ENCODE measurements at places on chromosomes 2 and 18.

DNA sequence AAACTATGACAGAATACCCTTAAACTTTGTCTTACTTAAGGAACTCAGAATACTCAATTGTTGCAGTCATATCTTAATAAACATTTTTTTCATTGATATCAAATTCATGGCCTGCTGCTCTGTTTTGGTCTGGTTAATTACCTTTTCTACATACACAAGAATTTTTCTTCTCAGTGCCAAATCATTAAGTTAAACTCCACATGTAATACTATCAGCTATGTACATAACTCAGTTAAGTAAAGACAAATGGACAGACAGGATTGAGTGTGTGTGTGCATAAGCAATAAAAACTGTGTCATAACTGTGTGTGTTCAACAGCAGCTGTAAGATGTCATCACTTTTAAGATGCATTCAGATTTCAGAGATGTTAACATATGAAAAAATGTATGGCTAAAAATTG, 34.4 kb downstream of the VRK2 start:
- DNase-seq, result peak; percentile 18

- DNase-seq, result peak; percentile 54
Observed at GRCh38 chr2:235433860-235434259, 60.0 kb upstream of the AGAP1 start.

DNA sequence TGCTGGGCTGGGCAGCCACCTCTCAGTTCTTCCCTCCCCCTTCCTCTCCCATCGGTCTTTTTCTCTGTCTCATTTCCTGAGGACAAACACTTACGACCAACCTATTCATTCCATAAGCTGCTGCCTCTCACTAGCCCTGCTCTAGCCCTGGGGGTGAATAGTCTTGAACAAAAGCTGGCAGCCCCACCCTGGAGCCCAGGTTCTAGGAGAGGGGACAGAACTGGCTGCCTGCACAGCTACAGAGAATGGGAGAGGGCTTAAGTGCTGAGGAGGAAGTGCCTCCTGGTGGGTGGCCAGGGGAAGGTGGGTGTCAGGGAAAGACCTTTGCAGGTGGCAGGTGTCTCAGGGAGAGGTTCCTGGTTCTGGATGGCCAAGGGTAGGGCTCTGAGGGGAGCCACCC, 22.8 kb downstream of the ANO7 start:
- DNase-seq, result no peak

DNA sequence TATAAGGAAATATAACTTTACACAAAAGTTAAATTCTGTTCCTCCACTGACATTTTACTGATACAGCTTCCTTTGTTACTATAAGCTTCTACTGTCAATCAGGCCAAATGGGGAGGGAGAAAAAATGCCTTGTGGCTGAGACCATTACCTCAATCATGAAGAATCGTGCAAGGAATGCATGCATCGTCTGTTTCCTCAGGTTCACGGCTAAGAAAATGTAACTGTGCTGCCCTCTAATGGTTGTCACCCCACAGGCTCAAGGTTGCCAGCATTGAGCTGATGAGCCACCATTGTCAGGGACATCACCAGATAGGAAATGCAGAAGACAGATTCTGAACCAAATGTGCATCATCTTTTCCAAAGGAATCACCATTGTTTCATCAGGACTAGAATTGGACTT, 426.9 kb downstream of the CDH2 start:
- peak; percentile 23 for DNase-seq

GRCh38 chr2:229416116-229416694, 145.1 kb upstream of the PID1 start:
- peak; percentile 98 for DNase-seq

DNA sequence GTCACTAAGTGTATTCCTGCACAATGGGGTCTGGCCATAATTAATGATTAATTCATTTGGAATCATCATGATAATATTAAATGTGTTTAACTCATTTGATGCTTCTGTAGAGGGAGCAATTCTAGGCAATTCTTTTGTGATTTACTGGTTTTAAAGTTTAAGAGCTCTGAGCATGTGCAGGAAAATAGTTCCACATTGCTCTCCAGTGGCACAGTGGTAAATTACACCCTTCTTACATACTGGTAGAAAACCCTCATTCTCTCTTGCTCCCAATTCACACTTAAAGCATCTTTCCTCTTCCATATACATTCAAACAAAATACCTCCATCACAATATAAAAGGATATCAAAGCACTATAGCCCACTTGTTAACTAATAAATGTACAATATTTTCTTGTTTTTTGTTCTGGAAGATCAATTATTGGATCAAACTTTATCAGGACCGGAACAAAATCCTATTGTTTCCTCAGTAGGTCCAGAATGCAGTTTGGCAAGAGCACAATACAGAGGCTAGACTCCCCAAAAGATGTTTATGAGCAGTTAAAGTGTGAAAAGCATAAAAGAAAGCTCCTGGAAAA, 844.3 kb downstream of the MBD2 start:
- DNase-seq, result peak; percentile 44

DNA sequence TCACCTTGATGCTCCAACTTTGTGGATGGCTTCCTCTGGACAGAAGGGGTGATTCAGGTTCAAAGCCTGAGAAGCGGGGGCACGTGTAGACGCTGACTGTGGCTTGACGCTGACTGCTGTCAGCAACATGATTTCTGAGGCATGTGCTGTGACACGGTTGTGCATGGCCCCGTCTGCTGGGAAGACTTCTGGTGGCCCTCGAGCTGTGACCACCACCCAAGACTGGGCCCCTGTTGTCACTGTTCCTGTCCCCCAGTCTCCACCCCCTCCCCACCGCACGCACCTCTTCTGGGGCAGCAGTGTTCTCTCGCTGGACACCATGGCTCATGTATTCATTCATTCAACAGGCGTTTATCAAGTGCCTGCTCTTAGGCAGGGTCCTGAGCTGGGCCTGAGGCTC, 245.0 kb downstream of the FAM210A start:
- DNase-seq, result no peak

DNA sequence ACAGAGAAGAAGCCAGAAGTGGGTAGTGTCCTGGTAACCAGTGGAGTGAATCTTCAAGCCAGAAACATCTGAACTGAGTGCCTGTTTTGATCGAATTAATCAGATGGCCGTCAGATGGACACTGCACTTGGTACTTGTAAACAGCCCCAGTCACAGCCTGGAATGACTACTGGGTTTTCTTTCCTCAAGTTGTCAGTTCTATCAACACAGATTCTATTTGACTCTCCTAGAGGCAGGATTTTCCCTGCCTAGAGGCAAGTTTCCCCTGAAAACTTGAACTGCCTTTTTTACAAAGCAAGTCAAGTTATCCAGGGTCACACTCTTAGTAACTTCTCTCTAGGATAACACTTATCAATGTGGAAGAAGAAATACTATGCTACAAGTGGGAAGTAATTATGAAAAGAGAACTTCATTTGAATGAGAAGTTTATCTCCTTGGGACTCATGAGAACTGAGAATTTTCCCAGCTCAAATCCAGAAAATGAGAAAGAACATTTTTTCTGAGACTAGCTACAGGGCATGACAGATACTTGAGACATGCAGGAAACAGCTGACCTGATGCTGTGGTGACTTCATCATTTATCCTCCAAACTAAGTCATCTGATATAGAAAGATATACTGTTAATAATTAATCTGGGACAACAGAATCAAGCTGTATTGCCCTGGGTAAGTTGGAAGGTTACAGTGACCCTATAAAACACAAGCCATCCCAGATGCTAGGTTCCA, 36.0 kb downstream of the SULT1C2 start:
- peak; percentile 82 for DNase-seq

DNA sequence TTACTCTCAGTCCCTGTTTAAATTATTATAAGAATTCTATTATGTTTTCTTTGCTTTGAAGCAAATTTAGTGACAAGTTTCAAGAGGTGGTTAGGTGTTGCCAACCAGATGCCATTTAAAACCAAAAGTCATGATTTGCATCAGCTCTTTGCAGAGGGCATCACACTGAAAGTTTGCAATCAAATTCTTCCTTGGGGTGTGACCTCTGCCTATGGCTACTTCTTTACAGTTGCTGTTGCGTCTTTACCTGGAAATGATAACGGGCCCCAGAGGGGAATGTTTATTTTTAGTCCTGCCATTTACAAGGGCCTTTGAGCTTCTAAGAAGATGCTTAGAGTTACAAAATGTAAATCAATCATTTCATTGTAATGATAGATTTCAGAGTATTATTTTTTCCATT, 561.0 kb downstream of the ARHGAP15 start:
- no peak for DNase-seq

DNA sequence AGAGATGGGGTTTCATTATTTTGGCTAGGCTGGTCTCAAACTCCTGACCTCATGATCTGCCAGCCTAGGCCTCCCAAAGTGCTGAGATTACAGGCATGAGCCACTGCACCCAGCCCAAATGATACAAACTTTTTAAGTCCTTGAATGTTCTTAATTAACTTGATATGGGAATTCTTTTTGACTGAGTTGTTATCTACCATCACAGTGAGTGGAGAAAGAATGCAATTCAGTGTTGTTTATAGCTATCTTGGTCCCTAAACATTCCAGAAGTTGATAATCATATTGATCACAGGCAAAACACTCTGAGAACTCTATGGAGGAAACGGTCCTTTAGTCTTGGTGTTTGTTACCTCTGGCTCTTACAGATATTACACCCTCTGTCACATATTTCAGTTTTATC, 1072.5 kb downstream of the SUCLG1 start:
- no peak for DNase-seq

- DNase-seq, result no peak
Observed at GRCh38 chr18:57077786-57078552, 68.9 kb upstream of the BOD1L2 start.

DNA sequence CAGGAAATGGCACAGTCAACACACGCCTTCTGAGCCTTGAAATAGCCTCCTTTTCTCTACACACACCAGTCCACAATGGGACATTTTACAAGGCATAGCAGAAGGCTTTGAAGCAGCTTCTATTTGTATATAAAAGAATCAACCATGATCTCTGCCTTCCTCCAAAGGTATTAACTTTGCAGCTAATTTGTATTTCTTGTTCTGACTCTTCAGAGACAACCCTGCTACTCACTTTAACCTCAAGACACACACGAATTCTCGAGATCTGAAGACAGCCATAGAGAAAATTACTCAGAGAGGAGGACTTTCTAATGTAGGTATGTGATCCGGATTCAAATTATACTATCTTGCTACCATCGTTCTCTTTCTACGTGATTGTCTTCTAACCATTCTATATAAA, 104.6 kb downstream of the VIT start:
- DNase-seq, result no peak

- DNase-seq, result no peak
Observed at GRCh38 chr2:153196378-153197058, 282.0 kb downstream of the RPRM start.

DNA sequence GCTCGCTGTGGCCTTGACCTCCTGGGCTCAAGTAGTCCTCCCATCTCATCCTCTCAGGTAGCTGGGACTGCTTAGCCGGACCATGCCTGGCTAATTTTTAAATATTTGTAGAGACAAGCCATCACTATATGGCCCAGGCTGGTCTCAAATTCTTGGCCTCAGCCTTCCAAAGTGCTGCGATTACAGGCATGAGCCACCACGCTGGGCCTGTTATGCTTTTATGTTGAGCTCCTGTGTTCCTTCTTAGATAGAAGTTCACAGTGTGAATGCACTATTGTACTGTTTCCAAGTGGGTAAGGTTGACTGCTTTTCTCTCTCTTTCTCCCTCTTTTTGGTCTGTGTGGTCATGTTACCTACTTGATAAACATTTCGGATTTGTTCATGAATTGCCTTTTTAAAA, 61.9 kb downstream of the SMCHD1 start:
- DNase-seq, result no peak

DNA sequence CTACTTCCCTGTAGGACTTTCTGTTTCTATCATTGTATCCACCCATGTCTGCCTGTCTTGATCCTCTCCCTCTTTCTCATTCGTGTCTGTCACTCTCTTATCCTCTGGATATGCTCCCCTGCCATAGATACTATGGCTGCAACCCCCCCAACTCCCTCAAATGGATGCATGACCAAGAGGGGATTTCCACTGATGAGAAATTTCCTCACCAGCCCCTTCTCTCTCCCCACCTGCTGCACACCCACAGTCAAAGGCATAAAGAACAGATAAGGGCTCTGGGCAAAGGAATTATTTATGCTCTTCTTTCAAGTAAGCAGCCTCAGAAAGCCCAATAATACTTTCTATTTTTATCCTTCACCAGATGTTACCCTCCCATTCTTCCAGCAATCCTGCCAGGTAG, 121.3 kb downstream of the FOXI3 start:
- DNase-seq, result no peak

DNA sequence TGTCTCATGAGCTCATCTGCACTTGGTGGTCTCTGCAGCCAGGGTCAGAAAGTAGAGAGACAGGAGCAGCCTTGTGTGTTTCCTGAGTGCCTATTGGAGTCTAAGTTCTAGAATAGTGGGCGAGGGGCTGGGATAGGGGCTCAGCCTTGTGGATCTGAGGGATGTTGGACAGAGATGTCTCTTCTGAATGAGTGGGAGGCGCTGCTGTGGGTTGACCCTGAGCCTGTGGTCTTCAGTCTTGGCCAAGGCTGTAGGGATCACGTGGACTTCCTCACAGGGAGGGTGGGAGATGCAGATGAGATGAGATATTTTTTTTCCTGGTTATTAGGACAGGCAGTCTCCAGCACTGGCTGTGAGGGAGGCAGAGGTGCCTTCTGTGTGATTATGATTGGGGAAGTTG, 61.8 kb downstream of the RNF144A start:
- no peak for DNase-seq

DNA sequence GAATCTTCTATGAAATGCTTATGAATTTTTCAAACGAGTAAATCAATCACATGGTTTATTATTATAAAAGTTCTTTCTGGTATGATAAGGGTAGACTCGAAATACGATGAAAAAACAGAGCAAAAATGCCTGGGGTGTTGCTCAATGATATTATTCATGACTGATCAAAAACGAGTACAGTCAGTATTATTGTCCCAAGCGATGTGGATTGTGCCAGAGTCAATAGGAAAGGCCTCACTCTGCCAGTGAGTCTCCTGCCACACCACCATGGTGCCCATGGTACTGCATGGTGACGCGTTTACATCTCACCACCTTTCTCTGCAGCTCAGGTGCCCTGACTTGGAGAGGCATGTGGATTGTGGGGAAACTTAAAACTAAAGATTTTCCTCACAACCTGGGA, 58.5 kb downstream of the KCTD1 start:
- DNase-seq, result no peak

DNA sequence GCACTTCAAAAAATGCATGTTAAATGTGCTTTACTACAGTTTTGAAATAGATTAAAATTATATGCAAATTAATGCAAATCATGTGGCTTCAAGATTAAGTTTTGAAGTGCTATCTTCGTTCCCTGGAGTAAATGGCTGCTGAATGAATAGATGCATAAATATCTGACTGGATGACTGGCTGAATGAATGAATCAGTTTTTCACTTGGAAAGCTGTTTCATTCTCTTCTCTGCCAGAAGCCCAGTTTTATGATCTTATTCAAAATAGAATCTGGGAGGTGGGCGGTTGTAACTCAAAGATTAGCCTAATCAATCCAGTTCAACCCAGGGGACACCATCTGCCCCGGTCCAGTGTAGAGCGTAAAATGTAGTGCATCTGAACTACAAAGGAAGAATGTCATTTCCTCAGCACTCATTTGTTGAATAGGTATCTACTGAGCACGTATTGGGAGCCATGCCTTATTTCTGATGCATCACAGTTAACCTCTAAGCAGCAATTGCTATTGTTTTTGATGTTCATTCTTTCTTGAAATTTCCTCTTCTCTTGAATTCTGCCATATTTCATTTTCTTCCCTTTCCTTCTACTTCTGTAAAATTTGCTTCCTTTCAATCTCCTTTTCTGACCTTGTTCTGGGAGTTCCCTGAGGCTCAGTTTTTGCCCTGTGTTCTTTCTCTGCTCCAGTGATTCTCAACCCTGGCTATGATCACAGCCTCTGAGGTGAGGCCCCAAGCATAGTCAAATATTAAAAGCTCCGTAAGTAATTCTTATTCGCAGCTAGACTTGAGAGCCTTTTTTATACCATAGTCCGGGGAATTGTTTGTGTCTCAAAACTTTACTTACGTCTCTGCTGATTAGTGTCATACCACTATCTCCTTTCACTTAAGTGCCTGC, 282.7 kb downstream of the PARD3B start:
- DNase-seq, result no peak
